ENCODE measurements at places on chromosomes 3 and 15.

- no peak for DNase-seq
These were observed 24.1 kb downstream of the PDE8A start for GRCh38 chr15:85005746-85006145.

GRCh38 chr3:151305060-151305774, 11.4 kb downstream of the GPR87 start:
- no peak for DNase-seq

- no peak for DNase-seq
These were observed 3.1 kb upstream of the CHRNA3 start for GRCh38 chr15:78623786-78624497.

DNA sequence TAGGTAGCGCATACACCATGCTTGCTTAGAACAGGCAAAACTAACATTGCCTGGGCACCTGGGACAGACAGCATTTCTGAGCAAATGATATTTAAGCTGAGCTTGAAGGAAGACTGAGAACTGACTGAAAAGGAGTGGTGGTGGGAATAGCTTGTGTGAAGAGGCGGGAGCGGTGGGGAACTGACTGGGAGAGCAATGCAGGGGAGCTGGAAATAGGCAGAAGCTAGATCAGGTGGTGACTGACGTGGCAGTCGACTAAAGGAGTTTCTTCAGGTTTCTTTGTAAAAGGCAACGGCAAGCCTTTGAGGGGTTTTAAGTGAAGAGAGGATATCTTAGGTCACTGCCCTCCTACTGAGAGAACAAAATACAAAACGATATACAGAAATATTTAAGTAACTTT, 61.8 kb downstream of the NEO1 start:
- DNase-seq = no peak

DNA sequence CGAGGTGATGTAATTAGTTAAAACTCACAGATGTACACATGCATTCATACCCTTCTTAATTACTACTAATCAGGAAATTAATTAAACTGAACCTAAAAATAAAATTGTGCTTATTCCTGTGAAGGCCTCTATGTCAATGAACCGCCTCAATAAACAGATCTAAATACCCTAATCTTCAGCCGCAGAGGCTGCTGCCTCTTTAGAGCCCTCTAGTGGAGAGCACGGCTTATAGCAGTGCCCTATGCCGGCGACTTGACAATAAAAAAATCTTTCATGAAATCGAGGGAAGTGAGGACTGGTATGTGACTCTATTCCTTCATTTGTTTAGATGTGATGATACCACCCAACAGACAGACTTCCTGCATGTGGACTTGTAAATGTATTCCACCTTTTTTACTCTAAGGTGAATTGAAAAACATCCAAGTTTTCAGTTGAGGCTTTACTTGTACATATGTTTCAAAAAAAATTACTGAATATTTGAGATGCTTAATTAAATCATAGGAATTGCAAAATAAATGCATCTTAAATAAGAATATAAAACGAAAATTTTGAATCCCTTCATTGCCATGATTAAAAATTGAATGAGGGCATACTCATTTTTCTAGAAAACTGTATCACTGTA, 8.3 kb upstream of the EPHA3 start:
- DNase-seq = no peak

GRCh38 chr3:73504239-73504638, 120.5 kb downstream of the PDZRN3 start:
- DNase-seq = no peak

DNA sequence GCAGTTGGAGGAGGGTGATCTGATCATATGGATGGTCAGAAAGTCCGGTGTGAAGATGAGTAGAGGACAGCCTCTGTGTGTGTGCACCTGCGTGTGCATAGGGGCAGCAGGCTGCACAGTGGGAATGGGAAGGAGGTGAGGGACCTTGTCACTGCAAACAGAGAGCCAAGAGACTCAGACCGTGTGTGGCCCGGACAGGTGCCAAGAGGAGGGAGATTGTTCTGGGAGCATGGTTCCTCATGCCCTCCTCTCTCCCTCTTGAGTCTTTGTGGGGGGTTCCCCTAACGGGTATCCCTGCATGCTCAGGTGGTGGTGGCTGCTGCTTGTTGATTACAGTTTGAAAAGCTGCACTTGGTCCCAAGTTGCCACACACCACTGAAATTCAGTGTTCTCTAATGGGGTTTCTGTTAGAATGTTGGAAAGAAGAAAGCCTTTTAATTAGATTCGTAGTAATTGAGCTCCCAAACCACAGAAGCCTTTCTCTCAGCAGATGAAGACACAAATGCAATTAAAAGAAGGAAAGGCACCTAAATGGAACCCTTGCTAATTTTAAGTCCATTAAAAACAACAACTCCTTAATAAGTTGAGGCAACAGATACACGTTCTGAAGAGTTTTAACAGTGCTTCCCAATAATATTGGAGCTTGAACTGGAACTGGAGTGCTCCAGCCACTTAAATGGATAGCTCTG, 68.9 kb downstream of the CHRNA7 start:
- DNase-seq = no peak

GRCh38 chr3:45462522-45463265, 74.3 kb downstream of the LARS2 start:
- no peak for DNase-seq

DNA sequence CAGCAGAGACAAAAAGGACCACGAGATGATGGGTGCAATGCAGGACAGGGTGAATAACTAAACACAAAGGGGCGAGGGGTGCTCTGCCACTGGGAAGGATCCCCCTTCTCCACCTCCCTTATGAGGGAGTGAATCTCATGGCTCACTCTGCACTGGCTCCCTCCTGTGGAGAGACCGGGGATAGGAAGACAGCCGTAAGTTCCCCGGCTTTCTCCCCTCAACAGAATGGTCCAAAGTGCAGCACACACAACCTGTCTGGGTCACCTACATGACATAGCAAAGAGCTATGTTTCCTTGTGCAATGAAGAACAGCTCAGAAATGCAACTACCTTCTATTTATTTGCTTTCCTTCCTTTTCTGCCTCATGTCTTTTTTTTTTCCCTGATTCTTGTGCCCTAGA, 7.8 kb upstream of the ACSBG1 start:
- DNase-seq = no peak

DNA sequence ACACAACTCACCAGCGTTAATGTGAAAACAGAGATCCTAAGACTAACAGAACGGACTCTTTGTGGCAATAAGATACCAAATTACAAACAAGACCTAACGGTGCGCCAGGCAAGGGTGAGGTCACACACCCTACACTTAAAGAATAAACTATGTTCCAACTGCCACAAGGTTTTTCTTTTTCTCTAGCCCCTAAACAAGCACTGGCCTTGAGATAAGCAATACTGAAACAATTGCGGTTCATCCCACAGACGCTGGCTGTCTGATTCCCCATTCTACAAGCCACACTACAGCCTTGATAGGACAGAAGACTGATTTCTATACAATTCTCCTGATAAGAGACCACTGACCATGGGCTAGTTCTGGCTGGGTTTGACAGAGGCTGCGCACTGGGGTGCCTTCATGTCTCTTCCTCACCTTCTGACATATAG, 20.5 kb upstream of the LIMD1 start:
- no peak for DNase-seq

GRCh38 chr15:59833366-59833765, 144.2 kb upstream of the BNIP2 start:
- DNase-seq = no peak

- no peak for DNase-seq
These were observed 140.7 kb downstream of the VPS8 start for GRCh38 chr3:184952671-184953070.

DNA sequence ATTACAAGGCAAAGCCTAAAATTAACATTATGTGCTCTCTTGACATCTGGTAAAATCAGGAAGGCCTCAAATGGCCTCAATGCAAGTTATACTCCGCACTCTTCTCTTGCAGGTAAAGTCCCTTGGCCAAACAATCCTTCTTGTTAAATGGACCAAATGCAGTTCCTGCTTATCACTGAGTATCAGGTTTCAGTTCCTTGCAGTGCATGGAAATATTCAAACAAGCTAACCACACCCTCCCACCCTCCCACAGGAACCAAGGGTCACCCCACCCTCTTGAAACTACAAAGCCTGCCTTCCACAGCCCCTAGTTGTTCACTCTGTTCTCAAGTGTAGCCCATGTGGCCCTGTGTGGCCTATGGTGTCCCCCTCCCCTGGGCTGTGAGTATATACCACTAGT, 171.9 kb upstream of the CADPS start:
- DNase-seq = no peak

DNA sequence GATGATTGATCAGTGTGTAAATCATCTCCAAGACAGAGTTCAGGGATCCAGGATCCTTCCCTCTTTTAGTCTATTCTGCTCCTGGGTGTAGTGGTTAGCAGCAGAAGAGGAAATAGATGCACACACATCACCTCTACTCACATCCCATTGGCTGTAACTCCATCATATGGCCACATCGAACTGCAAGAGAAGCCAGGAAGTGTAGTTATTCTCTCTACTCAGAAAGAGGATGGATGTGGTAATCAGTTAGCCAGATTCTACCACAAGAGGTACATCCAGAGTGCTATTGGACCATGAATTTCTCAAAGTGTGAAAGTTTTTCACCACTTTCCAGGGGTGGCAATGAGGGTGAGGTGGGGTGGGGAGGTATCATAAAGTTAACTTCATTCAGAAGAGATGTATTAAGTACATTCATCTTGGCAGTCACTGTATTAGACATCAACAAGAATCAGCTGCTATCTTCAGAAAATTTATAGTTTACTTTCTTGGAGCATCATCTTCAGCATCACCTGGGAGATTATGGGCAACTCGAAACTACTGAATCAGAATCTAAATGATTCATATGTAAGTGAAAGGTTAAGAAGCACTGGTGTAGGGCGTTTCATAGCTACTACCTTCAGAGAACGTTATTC, 60.6 kb upstream of the GAP43 start:
- DNase-seq = no peak

- no peak for DNase-seq
These were observed 62.0 kb upstream of the ATP2C1 start for GRCh38 chr3:130831719-130832400.

DNA sequence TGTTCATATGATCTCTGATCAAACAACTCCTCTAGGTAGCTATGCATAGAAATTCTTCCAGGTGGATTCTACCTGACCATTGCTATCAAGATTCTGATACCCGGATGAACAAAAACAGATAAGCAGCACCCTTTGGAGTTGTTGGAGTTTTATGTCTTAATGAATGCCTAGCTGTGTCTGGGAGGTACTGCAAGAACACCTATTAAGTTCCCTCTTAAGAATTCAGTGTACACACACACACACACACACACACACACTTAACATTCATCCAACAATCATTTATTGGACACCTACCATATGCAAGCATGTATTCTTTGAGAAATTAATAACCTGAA, 58.1 kb upstream of the FNDC3B start:
- no peak for DNase-seq

GRCh38 chr3:187823746-187824145, 78.5 kb upstream of the BCL6 start:
- no peak for DNase-seq

GRCh38 chr15:56356616-56357015, 8.6 kb upstream of the TEX9 start:
- DNase-seq = no peak

DNA sequence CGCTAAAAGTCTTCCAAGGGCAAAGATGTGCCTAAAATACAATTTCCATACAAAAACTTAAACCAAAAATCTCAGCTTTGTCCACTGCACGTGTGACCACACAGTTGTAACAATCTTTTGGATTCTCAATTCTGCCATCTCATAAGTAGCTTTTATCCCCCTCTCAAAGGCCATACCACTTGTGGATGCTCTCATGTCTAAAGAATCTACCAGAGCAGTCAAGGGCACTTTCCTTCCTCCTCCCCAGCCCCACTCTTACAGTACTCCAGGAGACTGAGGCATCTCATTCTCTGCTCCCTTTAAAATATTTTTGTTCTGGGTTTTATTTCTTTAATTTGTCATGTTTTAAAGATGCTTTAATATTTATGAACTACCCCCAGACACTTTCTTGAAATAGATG, 102.3 kb upstream of the PFN2 start:
- DNase-seq = no peak

DNA sequence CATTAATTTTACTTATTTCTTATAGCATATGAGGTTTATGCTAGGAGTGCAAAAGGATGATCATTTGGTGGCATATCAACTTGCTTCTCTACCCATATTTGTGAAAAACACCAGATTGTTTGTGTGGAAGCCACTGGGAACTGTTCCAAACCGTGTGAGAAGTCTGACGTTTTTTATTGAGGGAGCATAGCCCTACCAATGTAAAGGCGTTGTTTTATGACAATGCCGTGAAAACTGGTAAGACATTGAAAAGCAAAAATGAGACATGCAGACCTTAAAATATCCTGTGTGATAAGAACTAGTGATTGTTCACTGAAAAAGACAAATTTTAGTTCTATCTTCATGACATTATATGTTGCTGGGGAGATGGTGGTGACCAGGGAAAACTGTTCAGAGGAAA, 87.8 kb downstream of the CHL1 start:
- DNase-seq = no peak

GRCh38 chr3:157310329-157311052, 126.2 kb upstream of the PTX3 start:
- DNase-seq = no peak

DNA sequence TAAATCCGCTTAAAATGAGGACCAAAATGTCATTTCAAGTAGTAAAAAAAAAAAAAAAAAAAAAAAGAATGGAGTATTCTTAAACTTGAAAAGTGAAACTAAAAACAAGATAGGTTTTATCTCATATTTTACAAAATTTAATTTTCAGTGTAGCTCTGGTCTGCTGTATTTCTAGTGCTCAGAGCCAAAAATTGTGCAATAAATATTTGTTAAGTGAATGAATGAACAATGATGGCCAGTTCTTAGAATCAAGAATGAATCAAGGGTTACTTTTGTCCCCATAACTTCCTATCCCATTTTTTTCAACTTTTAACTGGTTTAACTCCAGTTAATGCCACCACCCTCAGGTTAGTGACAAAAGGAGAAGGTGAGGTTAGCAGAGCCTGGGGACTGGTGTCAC, 214.4 kb downstream of the ABHD5 start:
- no peak for DNase-seq

- DNase-seq = no peak
These were observed 631.3 kb downstream of the NSUN3 start for GRCh38 chr3:94693997-94694640.

- no peak for DNase-seq
These were observed 167.1 kb downstream of the ARRDC4 start for GRCh38 chr15:98127586-98127985.
